Adrenal gland (tissue), 19 donors: ENCODE measurements at places on chromosomes 16 and 17. TPM values are rescaled to one million over a fixed set of nuclear protein-coding genes. Genes with fewer than 3 reads are reported as not detected.

- no peak overlapping the region for H3K27ac ChIP-seq
- H3K27me3 ChIP-seq: no peaks in the 10 kb centered on the region
- no peak overlapping the region for H3K4me3 ChIP-seq
These were observed 148.4 kb downstream of the TOX3 start for GRCh38 chr16:52398491-52398960.

DNA sequence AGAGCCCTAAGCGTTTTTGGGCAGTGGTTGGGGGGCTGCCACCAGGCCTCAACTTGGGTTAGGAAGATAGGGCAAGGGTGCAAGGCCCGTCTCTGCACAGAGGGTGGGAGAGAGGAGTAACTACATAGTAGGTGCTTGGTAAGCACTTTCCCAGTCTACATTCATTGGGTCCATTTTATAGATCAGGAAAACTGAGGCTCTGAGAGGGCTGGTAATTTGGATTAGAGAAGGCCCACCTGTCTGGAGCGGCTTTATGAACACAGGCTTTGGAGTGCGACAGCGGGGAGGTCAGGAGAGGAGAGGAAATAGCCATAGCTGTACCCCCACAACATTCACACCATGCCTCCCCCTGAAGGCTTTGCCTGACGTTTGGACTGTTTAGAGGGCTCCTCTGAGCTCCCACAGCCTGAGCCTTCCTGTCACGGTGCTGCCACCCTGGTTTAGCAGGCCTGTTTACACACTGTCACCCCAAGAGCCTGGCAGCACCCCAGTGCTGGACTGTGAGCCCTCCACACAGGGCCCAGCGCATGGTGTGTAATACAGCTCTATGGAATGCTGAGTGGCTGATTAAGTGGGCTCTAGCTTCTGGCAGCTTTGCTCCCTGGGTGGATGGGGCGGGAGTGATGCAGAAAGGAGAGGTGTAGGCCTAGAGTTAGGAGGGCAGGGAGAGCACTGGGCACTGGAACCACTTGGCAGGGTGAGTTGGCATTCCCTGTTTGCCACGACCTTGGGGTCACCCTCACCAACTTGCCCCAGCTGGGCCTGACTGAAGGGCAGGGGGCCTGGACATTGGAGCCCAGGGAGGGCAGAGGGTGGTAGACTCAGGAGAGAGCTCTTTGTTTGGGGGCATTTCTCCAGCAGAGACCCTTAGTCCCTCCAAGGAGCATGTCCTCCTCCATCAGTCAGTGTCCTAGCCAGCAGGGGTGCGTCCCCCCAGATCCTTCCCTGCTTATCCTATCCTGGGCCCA lies 73.7 kb downstream of the RAI1 start:
- DNase-seq: no peak
- H3K27me3 ChIP-seq: no peaks in the 10 kb centered on the region
- H3K4me3 ChIP-seq: no peak overlapping the region

DNA sequence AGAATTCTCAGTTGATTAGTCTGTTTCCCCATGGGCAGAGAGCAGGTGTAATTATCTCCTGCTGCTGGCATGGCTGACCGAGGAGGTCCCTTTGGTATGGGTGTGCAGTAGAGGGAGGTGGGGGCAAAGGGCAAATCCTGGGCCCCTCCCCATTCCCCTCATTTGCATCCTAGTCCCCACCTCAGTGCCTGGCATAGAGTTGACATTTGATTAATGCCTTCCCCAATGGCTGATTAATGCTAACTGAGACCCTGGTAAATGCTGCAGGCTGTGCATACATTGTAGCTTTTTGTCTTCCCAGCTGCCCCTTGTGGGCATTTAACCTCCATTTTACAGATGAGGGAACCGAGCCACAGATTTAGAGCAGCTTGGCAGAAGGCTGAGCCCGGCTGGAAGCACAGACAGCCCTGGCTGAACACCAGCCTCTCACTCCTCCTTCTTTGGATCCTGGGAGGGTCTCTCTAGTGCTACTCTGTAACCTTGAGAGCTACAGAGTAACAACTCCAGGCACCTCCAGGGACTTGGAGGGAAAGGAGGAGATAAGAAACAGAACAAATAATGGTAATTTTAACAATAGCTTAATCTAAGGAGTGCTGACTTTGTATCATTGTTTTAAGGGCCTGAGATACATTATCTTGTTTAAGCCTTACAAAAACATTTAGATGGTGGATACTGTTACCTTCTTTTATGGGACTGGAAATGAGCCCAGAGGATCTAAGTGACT lies 5.1 kb downstream of the PLCG2 start:
- H3K27me3 ChIP-seq: no peaks in the 10 kb centered on the region
- DNase-seq: no peak
- no peaks in the 10 kb centered on the region for H3K4me1 ChIP-seq
- no peak overlapping the region for H3K27ac ChIP-seq
- H3K36me3 ChIP-seq: no peaks in the 10 kb centered on the region
- H3K4me3 ChIP-seq: no peak overlapping the region

- H3K36me3 ChIP-seq: no peaks in the 10 kb centered on the region
- no peaks in the 10 kb centered on the region for H3K4me1 ChIP-seq
- H3K4me3 ChIP-seq: no peak overlapping the region
These were observed 10.1 kb downstream of the GAS2L2 start for GRCh38 chr17:35742896-35743477.

- no peaks in the 10 kb centered on the region for H3K27me3 ChIP-seq
- H3K4me1 ChIP-seq: no peaks in the 10 kb centered on the region
- no peak overlapping the region for H3K27ac ChIP-seq
- no peak for DNase-seq
- no peaks in the 10 kb centered on the region for H3K36me3 ChIP-seq
- H3K4me3 ChIP-seq: no peak overlapping the region
These were observed 13.2 kb downstream of the GABARAPL2 start for GRCh38 chr16:75579281-75579834.

- no peaks in the 10 kb centered on the region for H3K27me3 ChIP-seq
- no peaks in the 10 kb centered on the region for H3K4me1 ChIP-seq
- H3K36me3 ChIP-seq: peaks cover 100% of the 10 kb centered on the region
- no peak overlapping the region for H3K4me3 ChIP-seq
These were observed 34.5 kb downstream of the RNF213 start for GRCh38 chr17:80295146-80295545.

DNA sequence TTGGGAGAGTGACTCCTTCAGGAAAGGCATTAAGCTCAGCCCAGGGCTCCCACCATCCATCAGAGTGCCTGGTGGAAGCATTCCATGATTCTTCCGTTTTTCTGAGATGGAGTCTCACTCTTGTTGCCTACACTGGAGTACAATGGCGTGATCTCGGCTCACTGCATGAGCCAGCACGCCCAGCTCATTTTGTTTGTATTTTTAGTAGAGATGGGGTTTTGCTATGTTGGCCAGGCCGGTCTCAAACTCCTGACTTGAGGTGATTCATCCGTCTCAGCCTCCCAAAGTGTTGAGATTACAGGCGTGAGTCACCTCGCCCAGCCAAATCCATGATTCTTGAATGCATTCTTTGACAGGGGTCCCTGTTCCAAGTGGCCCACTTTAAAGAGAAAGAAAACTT lies 23.1 kb downstream of the MIS12 start:
- no peaks in the 10 kb centered on the region for H3K4me1 ChIP-seq
- H3K4me3 ChIP-seq: no peak overlapping the region
- H3K27ac ChIP-seq: no peak overlapping the region
- no peak for DNase-seq
- H3K36me3 ChIP-seq: no peaks in the 10 kb centered on the region

GRCh38 chr16:88701581-88702370 lies 4.4 kb downstream of the RNF166 start:
- no peak overlapping the region for H3K27ac ChIP-seq
- DNase-seq: no peak
- no peak overlapping the region for H3K4me3 ChIP-seq
- peaks cover 44% of the 10 kb centered on the region for H3K4me1 ChIP-seq
- H3K27me3 ChIP-seq: no peaks in the 10 kb centered on the region

GRCh38 chr17:37417852-37418251 lies 11.2 kb downstream of the TADA2A start:
- no peaks in the 10 kb centered on the region for H3K36me3 ChIP-seq
- H3K27me3 ChIP-seq: no peaks in the 10 kb centered on the region
- H3K4me1 ChIP-seq: no peaks in the 10 kb centered on the region
- no peak for DNase-seq
- H3K27ac ChIP-seq: no peak overlapping the region
- H3K4me3 ChIP-seq: no peak overlapping the region

GRCh38 chr17:65385726-65386125 lies 175.7 kb downstream of the AXIN2 start:
- DNase-seq: no peak
- H3K36me3 ChIP-seq: no peaks in the 10 kb centered on the region
- no peaks in the 10 kb centered on the region for H3K4me1 ChIP-seq
- no peak overlapping the region for H3K27ac ChIP-seq

DNA sequence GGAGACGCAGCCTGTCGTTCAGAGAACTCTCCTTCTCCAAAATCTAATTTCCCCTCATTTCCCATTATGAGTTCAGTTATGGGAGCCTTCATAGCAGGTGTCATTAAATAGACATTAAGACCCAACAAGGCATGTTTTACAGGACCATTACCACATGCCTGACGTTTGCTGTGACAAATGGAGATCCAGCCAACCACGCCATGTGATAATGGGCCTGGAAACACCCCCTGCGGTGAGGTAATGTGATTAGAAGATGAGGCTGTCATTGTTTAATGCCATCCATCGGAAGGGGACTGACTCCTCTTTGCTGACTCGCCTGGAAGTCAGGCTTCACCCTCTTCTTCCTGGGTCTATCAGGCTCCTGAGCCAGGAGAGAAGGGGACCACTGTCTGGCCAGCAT lies 76.9 kb downstream of the WSCD1 start:
- no peaks in the 10 kb centered on the region for H3K36me3 ChIP-seq
- no peaks in the 10 kb centered on the region for H3K4me1 ChIP-seq
- no peaks in the 10 kb centered on the region for H3K27me3 ChIP-seq
- H3K4me3 ChIP-seq: no peak overlapping the region
- no peak overlapping the region for H3K27ac ChIP-seq
- DNase-seq: no peak

DNA sequence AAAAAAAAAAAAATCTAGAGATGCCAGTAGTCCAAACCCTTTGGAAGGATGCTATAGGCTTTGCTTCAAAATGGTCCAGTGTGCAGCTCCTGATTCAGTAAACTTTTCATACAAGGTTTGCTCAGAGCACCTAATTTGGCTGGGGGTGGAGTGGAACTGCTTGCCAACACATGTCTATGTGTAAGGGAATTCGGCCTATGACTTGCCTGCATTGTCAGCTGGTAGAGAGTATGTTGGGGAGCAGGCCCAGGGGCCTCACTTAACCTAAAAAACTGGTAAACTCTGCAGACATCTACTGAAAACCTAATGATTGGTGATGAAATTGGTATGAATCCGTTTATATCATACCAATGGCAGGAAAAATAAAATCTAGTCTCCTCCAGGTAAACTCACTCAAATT lies 1.5 kb upstream of the MFSD6L start:
- peaks cover 8% of the 10 kb centered on the region for H3K27me3 ChIP-seq
- no peak overlapping the region for H3K4me3 ChIP-seq
- no peaks in the 10 kb centered on the region for H3K36me3 ChIP-seq
- DNase-seq: no peak

GRCh38 chr16:79658301-79659033 lies 57.9 kb upstream of the MAF start:
- peak; percentile 90 for DNase-seq
- H3K36me3 ChIP-seq: no peaks in the 10 kb centered on the region
- H3K4me3 ChIP-seq: no peak overlapping the region
- H3K27me3 ChIP-seq: no peaks in the 10 kb centered on the region
- H3K4me1 ChIP-seq: peaks cover 4% of the 10 kb centered on the region
- H3K27ac ChIP-seq: peak overlapping the region; percentile 46

- H3K36me3 ChIP-seq: no peaks in the 10 kb centered on the region
- no peak for DNase-seq
- no peaks in the 10 kb centered on the region for H3K27me3 ChIP-seq
These were observed 349.7 kb upstream of the CCL2 start for GRCh38 chr17:33905338-33905800.

- no peaks in the 10 kb centered on the region for H3K36me3 ChIP-seq
- H3K27ac ChIP-seq: no peak overlapping the region
- H3K27me3 ChIP-seq: no peaks in the 10 kb centered on the region
- no peak for DNase-seq
- no peak overlapping the region for H3K4me3 ChIP-seq
- no peaks in the 10 kb centered on the region for H3K4me1 ChIP-seq
These were observed 78.5 kb downstream of the KLHDC4 start for GRCh38 chr16:87687126-87687910.

DNA sequence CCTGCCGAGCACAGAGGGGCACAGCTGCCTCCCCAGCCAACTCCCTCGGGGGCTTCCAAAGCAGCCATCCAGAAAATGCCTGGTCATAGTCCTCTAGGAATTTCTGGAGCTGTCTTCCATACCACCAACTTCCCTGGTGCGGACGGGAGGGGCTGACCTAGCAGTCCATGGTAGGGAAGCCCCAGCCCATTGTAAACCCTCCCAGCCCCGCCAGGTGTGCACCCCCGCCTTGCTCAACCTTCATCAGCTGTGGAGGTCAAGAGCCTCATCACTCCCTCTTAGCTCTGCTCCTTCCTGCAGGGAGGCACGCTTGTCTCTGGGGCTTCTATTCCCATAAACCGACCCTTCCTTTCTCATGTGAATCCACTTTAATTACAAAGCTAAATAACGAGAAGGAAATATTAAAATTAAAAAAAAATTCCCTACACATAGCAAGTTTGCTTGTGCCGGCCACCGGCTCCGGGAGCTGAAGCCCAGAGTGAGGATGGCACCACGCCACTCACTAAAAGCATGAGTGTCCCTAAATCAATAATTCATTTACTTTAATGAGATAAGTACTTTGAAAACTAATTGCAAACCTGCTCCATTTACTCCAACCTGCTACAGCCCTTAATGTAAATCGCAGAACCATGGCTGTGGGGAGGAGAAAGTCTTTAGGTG lies 181.4 kb downstream of the ENGASE start:
- peaks cover 20% of the 10 kb centered on the region for H3K27me3 ChIP-seq
- H3K36me3 ChIP-seq: no peaks in the 10 kb centered on the region
- DNase-seq: no peak
- H3K27ac ChIP-seq: no peak overlapping the region
- H3K4me3 ChIP-seq: no peak overlapping the region

DNA sequence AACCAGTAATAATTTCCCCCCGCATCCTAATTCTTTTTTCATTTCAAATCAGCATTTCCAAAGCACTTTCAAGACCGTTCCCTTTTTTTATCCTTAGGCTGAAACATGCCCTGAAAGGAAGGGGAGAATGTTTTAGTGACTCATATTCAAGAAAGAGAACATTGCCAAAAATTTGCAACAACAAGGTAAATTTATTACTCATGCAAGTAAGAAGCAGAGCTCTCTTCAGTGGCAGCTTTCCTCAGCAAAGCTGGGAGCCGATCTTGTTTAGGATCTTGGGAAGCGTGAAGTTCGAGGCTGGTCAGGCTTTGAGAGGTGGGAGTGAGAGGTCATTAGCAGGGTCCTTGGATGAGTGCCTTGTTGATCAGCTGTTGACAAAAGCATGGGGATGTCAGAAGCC lies 129.5 kb downstream of the PRKCA start:
- H3K4me3 ChIP-seq: no peak overlapping the region
- no peaks in the 10 kb centered on the region for H3K27me3 ChIP-seq
- peak overlapping the region; percentile 56 for H3K27ac ChIP-seq
- DNase-seq: peak; percentile 42
- peaks cover 17% of the 10 kb centered on the region for H3K4me1 ChIP-seq
- no peaks in the 10 kb centered on the region for H3K36me3 ChIP-seq

ATP2C2 gene
- total RNA-seq: 2.2 TPM

GALNS gene
- 36.4 TPM for total RNA-seq

TMEM106A gene
- total RNA-seq: 20.1 TPM

AGRP gene
- total RNA-seq: 12.9 TPM

AARS1 gene
- 76.0 TPM for total RNA-seq

KRT222 gene
- 4.8 TPM for total RNA-seq

CBLN1 gene
- total RNA-seq: not detected

TGFB1I1 gene
- 29.9 TPM for total RNA-seq

PARD6A gene
- 7.3 TPM for total RNA-seq

NUP88 gene
- 56.5 TPM for total RNA-seq

SLC46A1 gene
- total RNA-seq: 50.9 TPM

TCAP gene
- total RNA-seq: 0.84 TPM

OTOP2 gene
- total RNA-seq: not detected

ZC3H7A gene
- total RNA-seq: 50.2 TPM

CDK3 gene
- total RNA-seq: 0.74 TPM
